T-cell (primary cell): ENCODE measurements at places on chromosomes 5 and 9.

- DNase-seq, result no peak
These were observed 148.8 kb downstream of the RAB3C start for GRCh38 chr5:58731641-58732040.

GRCh38 chr5:66354422-66354821 lies 210.3 kb downstream of the SREK1 start:
- no peak for DNase-seq

DNA sequence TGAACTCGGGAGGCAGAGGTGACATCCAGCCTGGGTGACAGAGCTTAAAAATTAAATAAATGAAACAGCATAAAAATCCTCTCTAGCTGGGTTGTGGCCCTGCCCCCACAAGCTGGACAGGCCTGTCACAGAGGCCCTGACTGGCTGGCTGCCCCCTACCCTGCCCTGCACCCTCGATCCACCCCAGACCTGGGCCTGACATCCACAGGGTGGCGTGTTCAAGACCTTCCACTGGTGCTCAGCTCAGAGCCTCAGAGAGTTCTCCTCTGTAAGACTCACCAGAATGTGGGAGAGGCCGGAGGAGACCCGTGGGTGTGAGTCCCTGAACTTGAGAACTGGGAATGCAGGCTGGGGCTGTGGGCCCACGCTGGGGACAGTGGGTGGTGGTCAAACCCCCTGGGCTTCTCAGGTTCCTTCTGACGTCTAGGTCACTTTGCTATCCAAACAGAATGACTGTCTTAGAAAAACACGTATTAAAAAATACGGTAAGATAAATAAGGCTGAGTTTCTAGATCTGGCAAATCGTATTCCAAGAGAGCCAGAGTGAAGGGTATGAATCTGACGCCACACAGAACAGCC lies 9.7 kb upstream of the WDR38 start:
- DNase-seq, result no peak

GRCh38 chr5:151758141-151758429 lies 346 bp downstream of the ATOX1 start:
- DNase-seq, result no peak

DNA sequence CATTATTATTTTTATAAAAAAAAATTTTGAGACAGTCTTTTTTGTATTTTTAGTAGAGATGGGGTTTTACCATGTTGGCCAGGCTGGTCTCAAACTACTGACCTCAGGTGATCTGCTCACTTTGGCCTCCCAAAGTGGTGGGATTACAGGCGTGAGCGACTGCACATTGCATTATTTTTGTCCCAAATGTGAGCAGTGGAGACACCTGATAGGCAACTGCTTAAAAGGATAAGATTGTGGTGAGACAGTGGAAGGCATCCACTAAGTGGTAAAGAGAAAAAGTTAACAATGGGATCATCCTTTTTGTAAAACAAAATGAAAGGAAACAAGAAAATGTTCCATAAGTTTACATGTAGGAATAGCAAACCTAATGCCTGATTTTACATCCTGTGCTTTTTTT lies 2.0 kb upstream of the CENPH start:
- DNase-seq, result no peak

DNA sequence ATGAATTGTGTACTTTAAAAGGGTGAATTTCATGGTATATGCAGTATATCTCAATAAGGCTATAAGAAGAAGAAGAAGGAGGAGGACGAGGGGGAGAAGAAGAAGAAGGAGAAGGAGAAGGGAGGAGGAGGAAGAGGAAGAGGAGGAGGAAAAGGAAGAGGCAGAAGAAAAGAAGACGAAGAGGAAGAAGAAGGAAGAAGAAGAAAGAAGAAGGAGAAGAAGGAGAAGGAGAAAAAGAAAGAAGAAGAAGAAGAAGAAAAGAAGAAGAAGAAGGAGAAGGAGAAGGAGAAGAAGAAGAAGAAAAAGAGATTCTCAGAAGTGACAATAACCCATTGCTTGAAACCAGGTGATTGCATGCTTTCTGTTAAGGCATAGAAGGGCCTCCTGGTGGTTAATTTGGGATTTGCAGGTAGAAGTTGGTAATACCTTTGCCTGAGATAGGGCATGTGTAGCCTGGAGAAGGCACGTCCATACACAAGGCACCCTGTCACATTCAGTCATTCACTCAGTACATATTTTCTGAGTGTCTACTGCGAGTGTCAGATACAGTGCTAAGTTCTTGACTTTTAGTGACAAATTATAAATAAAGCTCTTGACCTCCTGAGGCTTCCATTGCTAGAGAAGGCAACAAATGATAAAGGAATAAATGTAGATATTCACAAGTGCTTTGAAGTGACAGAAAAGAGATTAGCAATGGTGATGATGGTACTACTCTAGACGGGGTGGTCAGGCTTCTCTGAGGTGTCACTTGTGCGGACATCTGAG lies 231.3 kb downstream of the NPR3 start:
- no peak for DNase-seq

- no peak for DNase-seq
These were observed 35.9 kb upstream of the SARDH start for GRCh38 chr9:133773889-133774655.

- no peak for DNase-seq
These were observed 763 bp upstream of the IRX2 start for GRCh38 chr5:2752059-2752820.

- no peak for DNase-seq
These were observed 53.5 kb upstream of the GRIN3A start for GRCh38 chr9:101791938-101792337.

GRCh38 chr5:123455640-123456039 lies 32.4 kb upstream of the CEP120 start:
- no peak for DNase-seq
